Left renal pelvis (tissue), 4 donors: ENCODE measurements at places on chromosomes 1 and 21. TPM values are rescaled to one million over a fixed set of nuclear protein-coding genes. Genes with fewer than 3 reads are reported as not detected.

DNA sequence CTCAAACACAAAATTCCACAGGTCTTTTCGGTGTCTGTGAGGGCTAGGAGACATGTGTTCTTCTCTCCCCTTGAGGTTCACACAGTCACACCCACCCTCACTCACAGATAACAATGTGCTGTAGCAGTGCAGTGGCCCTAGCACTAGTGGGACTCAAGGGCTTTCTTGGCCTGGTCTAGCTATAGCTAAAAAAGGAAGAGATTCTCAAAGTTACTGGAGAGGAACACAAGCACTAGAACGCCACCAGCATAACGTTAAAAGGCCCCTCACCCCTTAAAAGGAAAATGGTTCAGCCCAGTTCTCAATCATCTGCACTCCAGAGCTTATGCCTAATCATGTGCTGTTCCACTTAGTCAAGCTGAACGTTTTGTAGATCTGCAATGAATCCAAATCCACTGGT, 39.5 kb downstream of the RGS8 start:
- no peak for DNase-seq

DNA sequence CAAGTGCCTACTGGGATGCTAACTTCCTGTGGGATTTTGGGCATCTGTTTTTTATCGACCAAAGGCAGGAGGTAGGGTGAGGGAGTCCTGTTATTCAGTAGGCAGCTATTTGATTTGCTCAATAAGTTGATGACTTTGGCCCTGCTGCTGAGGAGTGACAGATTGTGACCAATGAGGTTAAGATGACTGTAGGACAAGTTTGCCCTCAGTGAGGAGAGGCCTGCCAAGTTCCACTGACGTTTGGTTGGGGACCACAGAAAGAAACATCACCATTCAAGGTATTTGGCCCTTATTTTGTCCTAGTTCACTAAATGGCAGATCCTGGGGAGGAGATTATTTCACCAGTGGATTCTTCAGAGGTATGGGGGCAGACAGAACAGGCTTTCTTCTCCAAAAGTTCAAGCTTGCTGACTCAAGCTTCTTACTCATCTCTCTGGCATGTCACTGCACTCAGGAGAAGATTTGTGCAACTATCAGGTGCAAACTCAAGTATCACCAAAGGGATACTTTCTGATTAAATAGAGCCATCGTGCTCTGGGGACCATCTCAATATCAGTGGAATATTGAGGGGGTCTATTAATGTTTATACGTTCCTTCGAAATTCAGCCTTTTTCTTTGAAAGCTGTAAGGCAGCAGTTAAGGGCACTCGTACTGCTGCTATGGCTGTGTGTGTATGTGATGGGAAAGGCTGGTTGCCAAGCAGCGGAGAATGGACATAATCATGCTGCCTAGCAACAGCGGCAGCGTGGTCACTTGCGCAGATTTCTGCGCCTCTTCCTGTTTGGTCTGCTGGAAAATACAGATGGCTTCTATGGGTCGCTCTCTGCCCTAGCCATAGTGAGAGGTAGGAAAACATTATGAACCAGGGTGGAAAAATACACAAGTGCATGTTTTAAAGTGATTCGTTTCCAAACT, 78.7 kb downstream of the PBX1 start:
- no peak for DNase-seq

- DNase-seq = no peak
Measured at GRCh38 chr1:231774719-231775335, 148.2 kb downstream of the DISC1 start.

DNA sequence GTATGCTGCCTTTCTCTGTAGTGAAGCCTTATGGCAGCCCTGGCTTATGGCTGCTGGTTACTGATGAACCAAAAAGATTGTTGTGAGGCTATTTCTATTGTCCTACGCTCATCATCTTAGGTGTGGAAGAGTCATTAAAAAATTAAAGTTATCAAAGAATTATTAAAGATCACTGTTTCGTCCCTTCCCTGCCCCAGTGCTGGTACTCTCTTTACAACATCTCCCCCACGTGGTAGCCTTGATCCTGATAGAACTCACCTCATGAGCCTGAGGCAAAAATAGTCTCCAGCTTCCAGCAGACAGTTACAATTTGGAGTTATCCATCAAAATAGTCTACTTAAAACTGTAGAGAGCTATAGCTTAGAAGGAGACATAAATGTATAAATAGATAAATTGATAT, 201.5 kb downstream of the S1PR1 start:
- no peak for DNase-seq

GRCh38 chr1:66758241-66758755, 6.0 kb downstream of the DYNLT5 start:
- no peak for DNase-seq

DNA sequence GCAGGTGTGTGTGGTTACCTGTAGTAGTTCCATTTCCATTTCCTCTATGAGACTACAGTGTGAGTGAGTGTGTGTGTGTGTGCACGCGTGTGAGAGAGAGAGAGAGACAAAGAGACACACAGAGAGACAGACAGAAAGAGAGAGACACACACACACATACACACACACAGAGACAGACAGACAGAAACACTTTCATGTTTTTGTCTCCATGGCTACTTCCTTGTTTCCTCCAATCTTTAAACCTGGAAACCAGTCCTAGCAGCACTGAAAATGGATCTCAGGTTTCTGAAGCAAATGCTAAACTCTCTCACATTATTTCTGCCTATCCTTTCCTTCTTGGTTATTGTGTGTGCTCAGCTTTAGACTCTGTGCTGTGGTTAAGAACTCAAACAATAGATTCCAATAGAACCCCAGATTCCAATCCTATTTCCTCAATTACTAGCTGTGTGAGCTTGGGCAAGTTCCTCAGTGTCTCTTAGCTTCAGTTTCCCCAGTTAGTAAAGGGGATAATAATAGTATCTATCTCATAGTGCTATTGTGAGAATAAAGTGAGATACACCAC, 22.4 kb upstream of the ABCD3 start:
- no peak for DNase-seq

DNA sequence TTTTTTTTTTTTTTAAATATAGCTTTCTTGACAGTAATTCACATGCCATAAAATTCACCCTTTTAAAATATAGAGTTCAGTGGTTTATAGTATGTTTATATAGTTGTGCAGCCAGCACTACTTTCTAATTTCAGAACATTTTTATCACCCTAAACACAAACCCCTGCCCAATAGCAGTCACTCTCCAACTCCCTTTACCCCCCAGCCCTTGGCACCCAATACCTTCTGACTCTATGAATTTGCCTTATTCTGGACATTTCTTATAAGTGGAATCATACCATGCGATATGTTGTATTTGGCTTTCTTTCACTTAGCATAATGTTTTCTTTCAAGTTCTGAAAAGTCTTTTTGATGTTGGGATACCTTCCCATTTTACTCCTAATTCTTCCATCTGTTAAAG, 42.5 kb upstream of the NEXN start:
- no peak for DNase-seq

DNA sequence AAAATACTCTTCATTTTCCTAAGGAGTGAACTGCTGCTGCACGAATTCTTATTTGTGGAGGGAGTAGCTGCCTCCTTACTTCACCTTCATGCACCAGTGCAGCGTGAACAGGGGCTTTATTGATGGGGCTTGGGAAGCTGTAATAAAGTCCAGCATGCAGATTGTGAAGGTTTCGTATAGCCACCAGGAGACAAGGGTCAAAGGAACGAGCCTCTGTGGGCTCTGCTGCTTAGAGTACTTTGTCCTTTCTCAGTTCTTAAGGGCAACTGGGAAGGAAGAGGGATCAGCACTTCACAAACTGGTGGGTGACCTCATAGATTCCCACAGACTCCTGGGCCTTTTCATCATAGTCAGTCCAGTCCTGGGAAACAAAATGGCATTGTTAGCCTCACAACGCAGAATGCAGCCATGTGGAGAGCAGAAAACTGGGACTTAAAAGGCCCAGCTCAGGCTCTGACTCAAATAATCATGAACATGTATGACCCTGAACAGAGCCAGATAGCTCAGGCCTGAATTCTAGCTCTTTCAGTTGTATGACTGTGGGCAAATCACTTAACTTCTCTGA, 6.0 kb downstream of the CZIB start:
- no peak for DNase-seq

- DNase-seq = no peak
Measured at GRCh38 chr1:71717186-71717585, 565.2 kb downstream of the NEGR1 start.

GRCh38 chr1:167601442-167602383, 28.3 kb upstream of the RCSD1 start:
- no peak for DNase-seq

GRCh38 chr1:94384485-94385265, 33.5 kb upstream of the ABCD3 start:
- DNase-seq = no peak

The GJA8 gene
- polyA plus RNA-seq = 0.67 TPM
